ENCODE measurements at places on chromosomes 7 and 10.

DNA sequence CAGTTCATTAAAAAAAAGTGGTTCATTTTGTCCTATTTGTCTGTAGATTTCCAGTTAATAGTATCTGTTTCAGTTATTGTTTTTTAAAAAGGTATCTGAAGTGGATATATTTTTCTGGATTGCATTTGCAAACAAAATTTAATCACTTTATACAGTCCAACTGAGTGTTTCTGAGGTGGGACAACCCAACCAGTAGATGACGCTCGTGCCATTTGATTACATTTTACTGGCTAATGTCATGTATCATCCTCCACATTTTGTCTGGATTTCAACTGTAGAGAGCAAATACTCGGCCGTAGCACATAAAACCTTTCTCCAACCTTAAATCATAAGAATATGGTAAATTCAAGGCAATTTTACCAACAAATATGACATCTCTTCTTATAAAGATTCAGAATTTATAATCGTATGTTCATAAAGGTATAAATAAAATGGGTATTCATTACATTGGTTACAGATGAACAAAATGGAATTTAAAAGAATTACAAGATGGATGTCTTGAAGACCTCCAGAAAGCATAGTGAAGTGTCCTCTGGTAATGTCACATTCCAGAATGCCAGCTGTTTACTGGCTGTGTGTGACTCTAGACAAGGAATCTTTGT lies 789.0 kb downstream of the PHTF2 start:
- DNase-seq = no peak

DNA sequence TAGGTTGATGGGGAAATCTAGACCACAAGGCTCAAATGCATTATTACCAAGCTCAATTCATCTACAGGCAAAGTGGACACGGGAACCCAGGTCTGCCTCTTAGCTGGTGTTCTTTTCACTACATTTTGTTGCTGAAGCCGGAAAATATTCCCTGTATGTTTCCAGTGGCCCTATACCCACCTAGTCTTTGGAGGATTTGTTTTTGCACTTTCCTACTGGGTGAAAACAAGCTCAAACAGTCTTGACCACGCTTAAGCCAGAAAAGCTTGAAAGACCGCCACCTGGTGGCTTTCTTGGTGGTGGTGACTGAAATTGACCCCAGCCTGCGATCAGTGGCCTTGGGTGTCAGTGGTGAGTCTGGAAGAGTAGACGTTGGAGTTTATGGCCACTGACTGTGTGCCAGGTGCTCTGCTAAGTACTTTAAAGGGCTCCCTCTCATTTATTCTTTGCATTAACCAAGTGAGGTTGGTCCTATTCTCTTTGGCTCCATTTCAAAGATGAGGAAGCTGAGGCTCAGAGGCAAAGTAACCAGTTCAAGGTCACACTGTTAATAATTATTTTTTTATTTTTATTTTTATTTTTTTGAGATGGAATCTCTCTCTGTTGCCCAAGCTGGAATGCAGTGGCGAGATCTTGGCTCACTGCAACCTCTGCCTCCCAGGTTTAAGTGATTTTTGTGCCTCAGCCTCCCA lies 11.1 kb upstream of the CRTAC1 start:
- DNase-seq = peak; percentile 63

DNA sequence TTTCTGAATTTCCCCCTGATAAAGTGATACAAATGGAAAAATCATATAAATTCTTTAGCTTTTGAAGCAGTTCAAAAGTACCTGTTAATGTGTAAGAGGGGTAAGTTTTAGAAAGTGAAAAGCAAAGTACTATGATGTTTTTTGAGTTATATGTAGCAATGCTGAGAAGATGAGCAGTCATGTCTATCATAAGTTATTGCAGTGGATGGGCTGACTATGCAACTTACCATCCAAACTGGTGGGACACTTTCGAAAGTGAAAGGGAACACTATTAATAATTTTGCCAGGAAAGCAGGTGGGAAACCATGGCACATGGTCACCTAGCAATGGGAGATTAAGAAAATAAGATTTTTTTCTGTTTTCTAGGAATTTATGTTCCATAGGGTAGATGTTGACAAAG lies 4.1 kb downstream of the MINPP1 start:
- DNase-seq = no peak

GRCh38 chr10:132503581-132504421 lies 33.8 kb upstream of the INPP5A start:
- DNase-seq = no peak

DNA sequence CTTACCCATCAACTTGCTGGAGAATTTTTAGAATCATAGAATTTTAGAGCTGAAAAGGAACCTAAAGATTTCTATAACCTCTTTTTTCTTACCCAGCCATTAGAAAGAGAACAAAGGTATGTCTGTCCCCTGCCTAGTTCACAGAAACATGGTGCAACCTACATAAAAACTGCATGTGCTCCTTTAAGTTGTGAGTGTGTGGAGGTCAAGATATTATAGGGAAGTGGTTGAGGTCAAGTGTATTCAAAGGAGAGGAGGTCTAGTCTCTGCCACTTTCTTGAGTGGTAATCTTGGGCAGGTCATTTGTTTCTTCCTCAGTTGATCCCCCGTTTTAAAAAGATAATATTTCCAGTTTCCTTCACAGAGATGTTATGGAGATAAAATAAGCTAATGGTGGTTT lies 6.4 kb downstream of the UBTD1 start:
- DNase-seq = no peak

GRCh38 chr7:149887311-149887710 lies 13.5 kb downstream of the ATP6V0E2 start:
- DNase-seq = no peak

DNA sequence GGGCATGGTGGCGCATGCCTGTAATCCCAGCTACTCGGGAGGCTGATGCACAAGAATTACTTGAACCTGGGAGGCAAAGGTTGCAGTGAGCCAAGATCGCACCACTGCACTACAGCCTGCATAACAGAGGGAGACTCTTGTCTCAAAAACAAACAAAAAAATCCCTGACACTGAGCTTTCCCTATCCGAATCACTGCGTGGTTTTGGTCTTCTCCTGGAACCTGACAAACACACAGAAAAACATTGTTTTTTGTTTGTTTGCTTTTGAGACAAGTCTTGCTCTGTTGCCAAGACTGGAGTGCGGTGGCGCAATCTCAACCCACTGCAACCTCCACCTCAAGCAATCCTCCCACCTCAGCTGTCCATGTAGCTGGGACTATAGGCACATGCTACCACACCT lies 50.4 kb upstream of the PTPRN2 start:
- no peak for DNase-seq

GRCh38 chr10:49664006-49664841 lies 15.2 kb upstream of the C10orf53 start:
- no peak for DNase-seq

DNA sequence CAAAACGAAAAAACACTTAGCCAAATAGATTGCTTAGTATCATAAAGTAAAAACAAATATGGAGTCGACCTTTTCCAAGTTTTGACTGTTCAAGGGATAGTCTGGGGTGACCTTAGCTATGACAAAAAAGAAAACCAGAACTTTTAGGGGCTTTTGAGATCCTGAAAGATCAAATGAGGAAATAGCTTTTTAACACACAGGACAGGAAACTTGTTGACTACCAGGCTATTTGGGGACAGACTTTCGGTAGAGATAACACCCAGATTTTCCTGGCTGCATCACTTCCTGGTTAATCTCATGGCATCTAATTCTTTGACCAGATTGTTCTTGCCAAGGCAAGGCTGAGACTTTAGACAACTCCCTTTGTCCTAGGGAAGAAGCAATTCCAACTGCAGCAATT lies 34.5 kb upstream of the EGR2 start:
- DNase-seq = no peak

GRCh38 chr10:69337296-69338132 lies 59.2 kb downstream of the HK1 start:
- DNase-seq = no peak

DNA sequence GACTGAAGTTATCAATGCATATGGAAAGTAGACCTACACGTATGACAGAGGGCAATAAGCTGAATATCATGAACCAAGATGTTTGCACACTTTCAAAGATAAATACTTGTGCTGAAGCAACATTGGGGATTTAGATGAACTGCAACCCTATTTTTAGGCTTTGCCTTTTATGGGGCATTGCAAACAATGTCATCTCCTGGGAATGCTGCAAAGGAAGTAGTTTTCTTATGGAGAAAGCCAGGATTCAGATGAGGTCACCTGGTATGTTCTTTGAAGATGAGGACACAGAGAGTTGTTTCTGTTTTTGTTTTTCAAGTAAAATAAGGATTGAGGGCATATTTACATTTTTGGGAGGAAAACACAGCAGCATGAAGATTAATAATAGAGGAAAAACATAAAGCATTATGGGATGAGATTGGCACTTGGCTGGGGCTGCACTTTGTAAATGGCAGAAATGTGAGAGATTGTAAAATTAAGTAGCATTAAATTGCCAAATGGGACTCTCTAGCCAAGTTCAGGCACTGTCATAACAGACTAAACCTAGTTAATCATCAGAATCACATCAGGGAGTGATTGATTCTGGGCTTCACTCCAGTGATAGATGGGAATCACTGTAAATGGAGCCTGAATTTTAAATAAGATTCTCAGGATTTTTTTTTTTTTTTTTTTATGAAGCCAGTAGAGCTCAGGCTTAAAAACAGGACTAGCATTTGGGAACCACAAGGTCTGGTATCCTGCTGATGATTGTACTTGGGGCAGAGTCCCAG lies 63.1 kb downstream of the MALRD1 start:
- DNase-seq = no peak

- no peak for DNase-seq
These were observed 41.8 kb upstream of the FAM133B start for GRCh38 chr7:92631850-92632487.

DNA sequence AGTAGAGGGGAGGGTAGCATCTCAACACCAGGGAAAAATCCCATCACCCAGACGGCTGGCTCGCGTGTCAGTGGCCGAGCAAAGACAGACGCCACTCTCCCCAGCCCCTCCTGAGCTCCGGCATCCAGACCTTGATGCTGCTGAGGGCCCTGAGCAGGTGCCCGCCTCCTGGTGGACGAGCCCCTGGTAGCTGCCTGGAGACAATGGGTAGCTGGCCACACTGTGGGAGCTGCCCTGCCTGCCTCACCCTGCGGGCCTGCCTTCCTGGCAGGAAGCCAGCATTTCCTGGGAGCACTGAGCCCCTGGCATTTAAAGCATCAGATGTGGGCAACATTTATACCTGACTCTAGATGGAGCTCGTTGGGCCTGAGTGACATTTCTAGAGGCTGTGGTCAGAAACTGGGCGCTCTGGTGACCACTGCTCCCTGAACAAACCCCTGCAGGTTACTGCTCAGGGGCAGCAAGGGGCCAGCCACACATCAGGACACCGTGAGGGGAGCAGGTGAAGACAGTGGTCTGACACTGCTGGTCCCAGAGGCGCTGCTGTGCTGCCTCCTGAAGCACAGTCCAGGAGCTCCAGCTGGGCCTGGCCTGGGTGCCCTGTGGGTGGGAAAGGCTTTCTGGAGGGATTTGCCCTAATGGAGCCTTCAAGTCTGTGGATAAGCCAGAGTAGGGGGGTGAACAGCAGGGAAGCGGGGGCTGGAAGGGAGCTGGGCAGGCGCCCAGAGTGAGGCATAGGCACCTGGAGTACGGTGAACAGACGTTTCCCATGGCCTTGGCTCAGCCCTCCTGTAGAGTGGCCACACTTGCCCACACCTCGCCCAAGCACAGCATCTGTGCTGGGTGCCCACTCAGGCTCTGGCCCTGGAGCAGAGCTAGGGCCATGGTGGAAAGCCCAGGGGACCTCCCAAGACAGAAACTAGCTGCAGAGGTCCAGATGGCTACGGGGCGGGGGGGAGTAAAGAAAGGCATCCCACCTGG lies 138.7 kb downstream of the MAPK8 start:
- no peak for DNase-seq

DNA sequence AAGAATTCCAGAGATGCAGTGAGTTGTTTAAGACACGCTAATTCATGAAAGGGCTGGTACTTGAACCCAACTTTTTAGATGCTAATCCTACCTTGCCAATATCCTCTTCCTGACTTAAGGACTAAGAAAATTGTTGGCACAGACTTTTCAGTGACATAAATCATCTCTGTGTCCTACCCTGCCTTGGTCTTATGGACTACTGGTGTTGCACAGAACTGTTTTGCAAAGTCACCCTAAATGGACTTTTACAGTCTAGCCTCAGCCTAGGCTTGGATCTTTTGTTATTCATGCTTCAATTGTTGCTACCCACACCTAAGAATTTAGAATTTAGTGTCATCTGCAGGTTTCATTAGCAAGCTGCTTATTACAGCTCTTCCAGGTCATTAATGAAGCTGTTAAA lies 112.7 kb downstream of the SORCS1 start:
- DNase-seq = no peak

- DNase-seq = peak; percentile 45
These were observed 519.1 kb downstream of the NRG3 start for GRCh38 chr10:82394122-82394521.

- no peak for DNase-seq
These were observed 39.8 kb downstream of the SLC35B4 start for GRCh38 chr7:134276951-134277350.

DNA sequence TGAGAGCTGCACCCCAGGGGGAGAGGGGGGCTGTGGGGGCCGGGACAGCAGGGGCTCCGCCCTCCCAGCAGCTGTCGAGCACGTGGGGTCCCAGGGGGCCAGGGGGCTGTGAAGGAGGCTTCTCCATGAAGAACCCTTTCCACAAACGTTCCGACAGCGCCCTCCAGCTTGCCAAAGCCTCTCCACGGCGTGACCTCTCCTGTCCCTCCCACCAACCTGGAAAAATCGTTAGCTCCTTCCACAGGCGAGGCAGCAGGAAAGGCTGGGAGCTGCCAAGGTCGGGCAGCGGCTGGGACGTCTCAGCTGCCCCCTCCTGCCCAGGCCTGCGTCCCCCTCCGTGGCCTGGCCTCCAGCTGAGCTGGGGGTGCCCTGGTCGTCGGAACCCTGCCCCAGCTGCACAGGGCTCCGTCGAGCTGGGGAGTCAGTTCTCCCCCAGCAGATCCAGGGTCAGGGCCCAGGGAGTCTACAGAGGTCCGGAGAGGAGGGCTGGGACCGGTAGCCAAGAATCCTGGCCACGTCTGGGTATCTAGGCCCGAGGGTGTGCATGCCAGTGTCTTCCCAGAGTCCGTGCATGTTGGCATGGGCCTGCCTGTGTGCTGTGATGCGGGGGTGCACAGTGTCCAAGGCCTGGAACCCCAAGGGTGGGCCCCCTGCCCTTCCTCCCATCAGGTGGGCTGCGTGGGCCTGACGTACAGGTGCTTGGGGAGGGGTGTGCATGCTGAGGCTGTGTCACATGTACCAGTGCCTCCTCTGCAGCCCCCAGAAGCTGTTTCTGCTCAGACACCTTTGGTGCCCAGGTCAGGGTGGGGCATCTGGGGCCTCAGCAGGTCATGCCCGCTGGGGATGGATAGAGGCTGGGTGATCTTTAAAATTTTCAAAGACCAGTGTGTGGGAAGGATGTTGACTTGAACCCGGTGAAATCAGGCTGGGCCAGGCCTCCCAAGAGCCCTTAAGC lies 66.5 kb downstream of the UNCX start:
- no peak for DNase-seq

DNA sequence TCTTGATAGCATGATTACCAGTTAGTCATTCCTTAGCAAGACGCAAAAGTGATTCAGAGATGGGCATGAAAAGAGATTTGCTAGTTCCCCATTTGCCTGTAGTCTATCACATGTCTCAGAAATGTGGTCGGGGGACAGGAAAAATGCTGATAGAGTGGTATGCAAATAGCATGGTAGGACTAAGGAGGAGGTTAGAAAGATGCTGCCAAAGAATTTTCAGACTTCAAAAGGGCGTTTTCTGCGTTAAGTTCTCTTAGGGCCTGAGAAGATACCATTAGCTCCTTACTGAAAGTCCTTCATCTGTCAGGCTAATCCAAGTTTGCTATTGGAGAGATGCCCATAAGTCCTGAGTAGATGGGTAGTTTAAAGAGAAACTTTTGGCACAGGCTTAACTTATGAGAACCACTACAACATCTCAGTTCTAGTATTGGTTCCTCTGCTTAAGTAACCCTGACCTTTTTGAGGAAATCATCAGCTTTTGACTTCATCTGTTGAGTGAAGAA lies 2.7 kb downstream of the CALD1 start:
- no peak for DNase-seq
